ENCODE measurements at places on chromosomes 3 and 15.

- no peak for DNase-seq
These were observed 82.0 kb downstream of the NTRK3 start for GRCh38 chr15:88174571-88174970.

DNA sequence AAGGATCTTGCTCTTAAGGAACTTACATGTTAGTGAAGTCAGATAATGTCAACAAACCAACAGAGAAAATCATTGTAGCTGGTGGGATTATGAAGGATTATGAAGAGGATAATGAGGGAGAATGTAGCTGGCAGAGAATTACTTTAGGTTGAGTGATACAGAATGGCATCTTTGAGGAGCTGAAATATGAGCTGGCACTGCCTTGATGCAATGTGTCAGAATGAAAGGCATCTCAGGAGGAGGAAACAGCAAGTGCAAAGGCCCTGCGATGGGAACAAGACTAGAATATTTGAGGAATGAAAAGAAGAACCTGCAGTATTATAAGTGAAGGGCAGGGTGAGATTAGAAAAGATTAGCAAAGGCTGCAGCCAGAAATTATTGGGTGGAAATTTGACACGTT is 237.2 kb upstream of the ADAMTS9 start:
- no peak for DNase-seq

- no peak for DNase-seq
These were observed 8.5 kb downstream of the BAHD1 start for GRCh38 chr15:40449275-40449674.

- no peak for DNase-seq
These were observed 22.3 kb upstream of the CDCP1 start for GRCh38 chr3:45168451-45168850.

GRCh38 chr15:85751291-85752123 is 43.2 kb downstream of the KLHL25 start:
- no peak for DNase-seq

- no peak for DNase-seq
These were observed 127.2 kb upstream of the PLSCR5 start for GRCh38 chr3:146732325-146732724.

DNA sequence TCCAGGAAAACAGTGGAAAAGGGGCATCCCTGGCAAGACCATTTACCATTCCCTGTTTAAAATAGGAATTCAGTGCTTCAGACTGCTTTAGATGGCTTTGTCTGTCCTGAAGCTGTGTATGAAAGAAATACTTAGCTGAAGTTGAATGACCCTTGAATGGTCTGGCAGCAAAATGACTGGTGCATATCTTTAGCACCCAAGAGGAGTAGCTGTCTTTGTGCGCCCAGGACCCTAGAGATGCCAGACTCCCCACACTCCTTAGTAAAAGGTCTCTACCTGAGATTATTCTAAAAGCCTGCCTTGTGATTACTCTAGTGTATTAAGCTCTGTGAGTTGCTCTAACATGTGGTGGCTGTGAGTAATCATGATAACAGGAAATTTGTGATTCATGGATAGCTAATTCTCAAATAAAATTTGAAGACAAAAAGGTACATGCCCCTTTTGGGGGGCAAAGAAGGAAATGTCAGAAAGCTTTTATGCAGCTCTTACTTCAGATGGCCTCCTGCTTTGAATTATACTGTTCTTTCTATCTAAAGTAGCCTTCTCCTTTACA is 3.2 kb downstream of the MAPKBP1 start:
- no peak for DNase-seq

GRCh38 chr15:61146091-61146930 is 82.8 kb downstream of the RORA start:
- DNase-seq, result no peak

DNA sequence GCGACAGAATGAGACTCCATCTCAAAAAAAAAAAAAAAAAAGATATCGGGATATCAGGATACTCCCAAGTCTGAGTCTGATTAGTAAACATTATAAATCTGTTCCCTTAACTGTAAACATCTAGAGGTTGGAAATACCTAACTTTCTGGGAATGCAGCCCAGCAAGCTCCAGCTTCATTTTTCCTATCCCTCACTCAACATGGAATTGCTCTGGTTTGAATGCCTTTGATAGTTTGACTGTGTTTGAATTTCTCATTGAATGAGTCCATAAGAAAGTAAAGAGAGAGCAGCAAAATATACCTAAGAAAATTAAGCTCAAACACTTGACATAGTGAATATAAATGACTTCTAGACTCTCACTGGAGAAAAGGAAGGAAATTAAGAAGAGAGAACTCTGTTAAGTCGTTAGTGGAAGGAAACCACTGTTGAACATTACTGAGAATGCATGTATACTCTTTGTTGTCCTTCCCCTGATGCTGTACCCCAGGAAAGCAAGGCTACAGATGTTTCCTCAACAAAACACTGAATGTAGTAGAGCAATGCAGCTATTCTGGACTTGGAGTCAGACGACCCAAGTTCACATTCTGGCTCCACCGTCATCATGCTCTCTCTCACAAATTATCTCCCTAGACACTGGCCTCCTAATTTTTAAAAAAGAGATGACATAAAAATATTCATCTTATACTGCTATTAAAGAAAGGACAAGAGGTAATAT is 62.4 kb downstream of the CD200 start:
- DNase-seq, result no peak

DNA sequence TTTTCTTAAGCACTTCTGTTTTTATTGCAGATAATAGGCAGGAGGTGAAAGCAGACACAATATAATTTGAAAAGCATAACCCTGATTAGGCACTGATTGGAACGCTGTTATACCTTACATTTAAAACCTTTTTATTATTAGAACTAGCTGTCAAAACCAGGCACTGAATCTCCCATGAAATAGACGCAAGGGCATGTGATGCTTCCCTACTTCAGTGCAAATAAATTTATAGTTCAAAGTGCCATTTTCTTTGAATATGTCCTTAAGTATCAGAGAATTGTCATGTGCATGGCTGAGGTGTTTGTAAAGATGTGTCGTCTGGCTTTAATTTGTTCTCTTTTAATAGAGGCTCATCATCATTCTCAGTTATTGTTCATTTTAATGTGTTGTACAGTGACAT is 386.0 kb downstream of the NR2F2 start:
- DNase-seq, result no peak

All from SIG-M5 (cell line).